ENCODE measurements at places on chromosomes 11 and 22.

- DNase-seq = no peak
These were observed 187.4 kb upstream of the NARS2 start for GRCh38 chr11:78762105-78762504.

DNA sequence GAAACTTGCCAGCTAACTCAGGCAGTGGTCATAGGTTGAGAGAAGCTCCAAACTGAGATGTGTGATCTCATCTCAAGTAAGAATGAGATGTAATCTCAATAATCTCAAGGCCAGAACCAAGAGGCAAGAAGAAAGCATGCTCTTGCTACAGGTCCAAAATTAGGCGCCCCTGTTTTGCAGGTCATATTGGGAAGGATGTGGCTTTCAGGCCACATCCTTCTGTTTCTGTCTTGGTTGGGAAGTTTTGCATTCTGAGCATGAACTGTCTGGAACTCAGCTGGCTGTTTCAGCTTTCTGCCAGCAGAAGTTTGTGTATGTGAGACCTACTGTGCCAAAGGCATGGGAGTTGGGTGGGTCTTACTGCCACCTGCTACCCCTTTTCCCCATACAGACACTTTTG, 67.5 kb upstream of the MS4A8 start:
- no peak for DNase-seq

DNA sequence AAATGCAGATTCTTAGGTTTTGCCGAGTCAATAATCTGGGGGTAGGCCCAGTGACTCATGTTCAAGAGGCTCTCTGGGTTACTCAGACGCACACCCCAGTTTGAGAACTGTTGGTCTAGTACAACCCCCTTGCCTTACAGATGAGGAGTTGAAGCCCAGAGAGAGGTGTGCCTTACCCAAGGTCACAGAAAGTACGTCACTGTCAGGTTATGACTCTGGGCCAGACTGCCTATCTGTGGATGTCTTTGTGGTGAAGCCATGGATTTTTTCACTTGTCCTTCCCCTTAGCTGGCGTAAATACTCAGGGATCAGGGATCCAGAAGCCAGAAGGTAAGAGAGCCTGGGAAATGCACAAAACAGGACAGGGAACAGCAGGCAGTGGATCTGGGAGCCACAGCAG, 25.2 kb upstream of the NECTIN1 start:
- no peak for DNase-seq

DNA sequence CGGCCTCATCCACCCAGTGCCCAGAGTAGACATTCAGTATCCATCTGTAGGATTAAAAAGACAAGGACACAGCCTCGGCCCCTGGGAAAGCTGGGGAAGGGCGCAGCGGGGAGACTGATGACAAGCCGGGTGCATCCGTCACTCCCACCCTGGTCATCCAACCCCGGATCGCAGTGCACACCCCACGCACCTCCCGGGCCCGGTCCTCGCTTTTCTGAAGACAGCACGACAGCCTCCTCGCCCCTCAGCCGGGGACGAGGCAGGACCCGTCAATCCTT, 1.1 kb downstream of the FCHSD2 start:
- peak; percentile 49 for DNase-seq

DNA sequence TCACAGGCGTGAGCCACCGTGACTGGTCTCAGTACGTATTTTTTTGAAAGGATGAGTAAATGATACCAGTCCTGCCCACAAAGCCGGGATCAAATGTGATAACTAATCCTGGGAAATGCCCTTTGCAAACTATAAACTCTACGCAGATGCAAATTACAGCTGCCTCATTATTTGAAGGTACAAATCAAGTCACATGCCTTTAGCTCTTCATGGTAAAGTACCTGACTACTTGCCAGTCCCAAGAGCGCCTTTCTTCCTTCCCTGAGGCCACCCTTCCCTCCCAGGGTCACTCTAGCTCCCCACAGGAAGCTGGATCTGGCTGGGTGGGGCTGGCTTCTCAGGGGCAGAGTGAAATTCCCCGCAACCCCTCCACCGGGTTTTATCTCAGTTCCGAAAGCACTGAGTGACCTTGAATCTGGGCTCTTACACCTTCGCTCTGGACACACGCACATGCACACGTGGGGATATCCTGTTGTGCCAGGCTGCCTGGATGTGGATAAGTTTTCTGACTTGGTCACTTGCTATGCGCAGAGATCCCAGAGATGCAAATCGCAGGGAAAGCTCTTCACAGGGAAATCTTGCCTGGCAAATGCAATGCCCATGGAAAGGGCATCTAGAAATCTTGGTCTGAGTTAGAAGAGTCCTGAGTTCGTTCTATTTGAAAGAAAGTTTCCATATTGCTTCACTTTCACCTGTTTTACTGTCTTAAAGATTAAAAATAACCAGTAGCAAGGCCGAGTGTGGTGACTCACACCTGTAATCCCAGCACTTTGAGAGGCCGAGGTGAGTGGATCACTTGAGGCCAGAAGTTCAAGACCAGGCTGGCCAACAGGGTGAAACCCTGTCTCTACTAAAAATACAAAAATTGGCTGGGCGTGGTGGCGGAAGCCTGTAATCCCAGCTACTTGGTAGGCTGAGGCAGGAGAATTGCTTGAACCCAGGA, 8.5 kb downstream of the A4GALT start:
- DNase-seq = no peak

DNA sequence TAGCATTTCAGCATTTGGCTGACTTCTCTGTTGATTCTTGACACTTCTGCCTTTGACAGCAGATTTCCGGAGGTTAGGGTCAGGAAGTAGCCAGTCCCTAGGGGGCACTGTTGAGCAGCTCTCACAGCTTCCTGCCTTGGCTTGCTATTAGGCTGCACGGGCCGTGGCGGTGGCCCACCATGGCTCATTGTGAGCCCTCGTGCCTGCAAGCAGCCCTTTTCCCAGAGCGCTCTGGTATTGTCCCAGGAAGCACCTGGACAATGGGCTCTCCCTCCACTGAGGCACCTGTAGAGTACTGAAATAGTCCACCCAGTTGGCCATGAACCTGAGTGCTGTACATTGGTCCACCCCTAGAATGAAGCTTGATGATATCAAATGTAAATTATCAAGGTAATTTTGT, 100.2 kb upstream of the GAL start:
- peak; percentile 16 for DNase-seq

GRCh38 chr11:65500387-65501185, 1.7 kb downstream of the MALAT1 start:
- DNase-seq = peak; percentile 54

DNA sequence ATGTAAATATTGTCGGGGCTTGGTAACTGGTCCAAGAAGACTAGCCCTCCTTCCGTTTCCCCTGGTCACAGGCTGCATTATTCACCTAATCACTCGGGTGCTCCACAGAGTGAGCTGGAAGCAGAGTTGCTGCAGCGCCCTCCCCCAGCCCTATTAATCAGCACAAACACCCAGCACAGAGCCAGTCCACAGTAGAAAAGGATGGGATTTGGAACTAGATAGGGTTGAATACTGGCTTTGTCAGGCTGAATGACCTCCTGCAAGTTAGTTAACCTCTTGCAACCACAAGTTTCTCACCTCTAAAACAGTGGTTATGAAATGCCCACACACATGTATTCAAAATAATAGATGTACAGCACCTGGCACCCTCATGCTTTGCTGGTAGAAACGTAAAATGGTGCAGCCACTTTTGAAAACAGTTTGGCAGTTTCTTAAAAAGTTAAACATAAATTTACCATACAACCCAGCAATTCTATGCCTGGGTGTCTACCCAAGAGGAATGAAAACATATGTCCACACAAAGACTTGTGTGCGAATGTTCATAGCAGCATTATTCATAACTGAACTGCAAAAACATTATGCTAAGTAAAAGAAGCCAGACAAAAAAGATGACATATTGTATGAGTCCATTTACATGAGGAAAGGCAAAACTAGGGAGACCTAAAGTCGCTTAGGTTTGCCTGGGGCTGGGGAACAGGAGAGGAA, 31.7 kb upstream of the APLP2 start:
- no peak for DNase-seq

GRCh38 chr11:64244107-64244506, 2.6 kb downstream of the PPP1R14B start:
- DNase-seq = no peak

GRCh38 chr11:77289737-77290136, 11.7 kb downstream of the GDPD4 start:
- DNase-seq = no peak

GRCh38 chr11:73235236-73235786, 17.2 kb downstream of the P2RY2 start:
- no peak for DNase-seq

- no peak for DNase-seq
These were observed 9.2 kb downstream of the ENDOD1 start for GRCh38 chr11:95098826-95099225.

DNA sequence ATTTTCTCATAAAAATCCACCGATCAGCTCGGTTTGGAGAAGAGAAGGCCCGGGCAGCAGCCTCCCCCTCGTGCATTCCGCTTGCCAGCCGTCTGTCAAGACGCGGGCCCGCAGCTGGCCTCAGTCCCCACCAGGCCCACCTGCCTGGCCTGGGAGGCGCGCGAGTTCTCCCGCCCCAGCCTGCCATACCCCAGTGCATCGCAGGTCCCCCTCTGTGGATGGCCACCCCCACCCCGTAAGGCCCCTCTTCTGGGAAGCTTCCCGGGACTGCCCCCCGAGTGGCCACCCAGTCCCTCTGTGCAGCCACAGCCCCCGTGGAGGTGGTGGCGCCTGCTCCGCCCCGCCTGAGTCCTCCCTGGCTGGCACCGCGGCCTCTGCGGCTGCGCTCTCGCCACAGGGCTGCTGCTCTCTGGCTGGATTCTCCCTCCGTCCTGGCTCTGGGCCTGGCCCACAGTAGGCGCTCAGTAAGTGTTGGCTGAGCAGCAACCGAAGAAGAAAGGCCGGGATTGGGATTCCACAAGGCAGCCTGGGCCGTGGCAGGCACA, 74.0 kb upstream of the TCF20 start:
- DNase-seq = peak; percentile 96

DNA sequence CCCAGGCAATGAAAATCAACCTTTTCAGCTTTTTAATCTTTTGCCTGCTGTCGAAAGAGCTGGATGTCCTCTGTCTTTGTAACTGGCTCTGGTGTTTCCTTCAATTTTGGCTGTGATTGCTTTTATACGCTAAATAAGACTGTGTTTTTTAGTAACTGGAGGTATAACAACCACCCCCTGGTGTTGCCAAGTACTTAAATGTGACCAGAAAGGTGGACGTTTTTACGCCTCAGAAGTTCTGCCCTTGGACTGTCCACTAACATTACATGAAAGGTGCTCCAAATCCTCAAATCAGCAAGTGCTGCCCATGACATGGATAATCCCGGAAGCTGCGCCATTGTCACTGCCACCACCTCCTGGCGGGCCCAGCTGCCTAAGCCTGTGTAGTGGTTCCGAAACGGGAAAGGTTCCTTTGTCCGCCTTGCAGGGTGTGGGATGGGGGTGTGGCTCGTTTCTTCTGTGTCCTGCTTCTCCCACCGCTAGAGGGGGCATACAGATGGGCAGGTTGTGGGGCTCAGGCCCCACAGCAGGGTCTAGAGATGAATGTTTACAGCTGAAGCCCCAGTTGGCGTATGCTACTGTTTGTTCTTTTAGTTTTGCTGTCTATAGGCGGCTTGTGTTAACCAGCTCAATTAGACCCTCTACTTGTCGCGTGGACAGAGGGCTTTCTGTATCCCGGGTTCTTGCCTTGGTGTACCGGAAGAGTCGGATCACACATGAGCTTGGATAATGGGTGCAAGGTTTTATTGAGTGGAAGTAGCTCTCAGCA, 82.2 kb upstream of the SEPTIN5 start:
- no peak for DNase-seq

DNA sequence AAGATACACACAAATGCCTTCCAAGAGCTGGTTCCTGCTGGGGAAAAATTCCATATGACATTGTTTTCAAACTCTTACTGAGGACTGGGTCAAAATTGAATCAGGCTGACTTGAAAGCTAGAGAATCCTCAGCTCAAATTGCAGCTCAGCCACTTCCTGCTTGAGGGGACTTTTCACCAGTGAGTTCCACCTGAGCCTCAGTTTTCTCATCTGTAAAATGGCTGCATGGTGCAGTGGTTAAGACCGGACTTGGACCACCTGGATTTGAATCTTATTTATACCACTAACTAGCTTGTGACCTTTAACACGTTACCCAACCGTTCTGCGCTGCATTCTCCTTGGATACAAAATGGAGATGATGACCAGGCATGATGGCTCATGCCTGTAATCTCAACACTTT, 69.9 kb upstream of the ASPHD2 start:
- no peak for DNase-seq

DNA sequence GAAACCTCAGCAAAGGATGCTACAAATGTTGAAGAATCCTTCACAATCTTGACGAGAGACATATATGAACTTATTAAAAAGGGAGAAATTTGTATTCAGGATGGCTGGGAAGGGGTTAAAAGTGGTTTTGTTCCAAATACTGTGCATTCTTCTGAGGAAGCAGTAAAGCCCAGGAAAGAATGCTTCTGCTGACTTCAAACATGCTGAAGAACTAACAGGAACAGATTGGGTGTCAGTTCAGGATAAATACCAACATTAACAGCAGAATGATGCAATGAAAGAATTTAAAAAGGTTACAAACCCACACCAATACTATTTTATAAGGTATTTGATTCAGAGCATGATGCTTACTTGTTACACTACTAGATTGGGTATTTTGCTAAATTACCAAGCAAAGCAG, 33.9 kb downstream of the RAB39A start:
- no peak for DNase-seq

DNA sequence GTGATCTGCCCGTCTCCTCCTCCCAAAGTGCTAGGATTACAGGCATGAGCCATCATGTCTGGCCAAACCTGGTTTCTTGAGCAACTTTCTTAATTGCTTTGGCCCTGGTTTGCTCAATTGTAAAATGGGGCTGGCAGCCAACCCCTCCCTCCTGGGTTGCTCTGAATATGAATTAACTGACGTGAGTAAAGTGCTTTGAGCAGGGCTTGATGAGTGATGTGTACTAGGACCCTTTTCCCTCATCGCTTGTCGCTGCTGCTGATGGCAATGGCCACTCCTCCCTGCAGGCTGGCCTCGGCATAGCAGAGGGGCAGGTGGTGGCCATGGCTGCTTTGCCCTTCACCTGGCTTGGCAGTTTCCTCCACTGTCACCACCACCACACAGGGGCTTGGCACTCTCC, 41.5 kb downstream of the RNF141 start:
- DNase-seq = no peak

GRCh38 chr11:10076458-10077141, 217.4 kb downstream of the SBF2 start:
- peak; percentile 11 for DNase-seq
